Right renal pelvis (tissue), 4 donors: ENCODE measurements at places on chromosomes 11 and 22. TPM values are rescaled to one million over a fixed set of nuclear protein-coding genes. Genes with fewer than 3 reads are reported as not detected.
A peak's percentile ranks its signal among the peaks of the same experiment; 100 is the strongest.

- DNase-seq = no peak
Measured at GRCh38 chr11:86715611-86716010, 43.2 kb upstream of the ME3 start.

LINC01488 gene
- not detected for polyA plus RNA-seq

DNA sequence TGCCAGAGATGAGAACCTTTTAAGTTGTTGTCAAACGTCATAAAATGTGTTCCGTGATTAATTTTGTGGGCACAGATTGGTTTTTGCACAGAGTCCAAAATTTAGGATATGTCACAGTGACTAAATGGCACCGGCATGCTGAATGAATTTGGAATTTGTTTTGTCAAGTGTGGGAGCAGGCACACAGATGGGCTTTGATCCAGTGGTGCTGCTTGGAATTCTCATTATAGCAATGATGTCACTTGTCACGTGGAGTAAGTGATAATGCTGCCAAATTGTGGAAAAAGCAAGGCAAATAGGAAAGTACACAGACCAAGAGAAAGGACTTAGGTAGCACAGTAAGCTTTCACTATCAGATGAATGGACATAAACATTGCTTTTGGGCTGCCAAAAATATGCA is 8.0 kb upstream of the LIN7C start:
- no peak for DNase-seq

ZNF143 gene
- polyA plus RNA-seq = 26.3 TPM

DNA sequence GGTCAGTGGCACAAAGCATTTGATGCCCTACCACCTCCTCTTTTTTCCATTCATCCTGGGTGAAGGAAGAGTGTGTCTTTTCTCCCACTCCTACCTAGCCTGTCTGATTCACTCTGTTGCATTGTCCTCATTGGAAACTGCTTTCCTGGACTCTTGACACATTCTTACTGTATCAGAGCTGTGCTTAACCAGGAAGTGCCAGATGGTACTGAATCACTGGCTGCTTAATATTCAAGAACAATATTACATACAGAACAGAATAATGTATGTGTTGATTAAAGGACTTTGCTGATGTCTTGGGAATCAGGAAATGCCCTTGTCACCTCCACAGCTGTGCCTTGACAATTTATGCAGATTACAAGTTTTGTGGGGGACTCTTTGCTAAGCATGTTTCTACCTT is 44.4 kb downstream of the SVIP start:
- DNase-seq = no peak

DNA sequence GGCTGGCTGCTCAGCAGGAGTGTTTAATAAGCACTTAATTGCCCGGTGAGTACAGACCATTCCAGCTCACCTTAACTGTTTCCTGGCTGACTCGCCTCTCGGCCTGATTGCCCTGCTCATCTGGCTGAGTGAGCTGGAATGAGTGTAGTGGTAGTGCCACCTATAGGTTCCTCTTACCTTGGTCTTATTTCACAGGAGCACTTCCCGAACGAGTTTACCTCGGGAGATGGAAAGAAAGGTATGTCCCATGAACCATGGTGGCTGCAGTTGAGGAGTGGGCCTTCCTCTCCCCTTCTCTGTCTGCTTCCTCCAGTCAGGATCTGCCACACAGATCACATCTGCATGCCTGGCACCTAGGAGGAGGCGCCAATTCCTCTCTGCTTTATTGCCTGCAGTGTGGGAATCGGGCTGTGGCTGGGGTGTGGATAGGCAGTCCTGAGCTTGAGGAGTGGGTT is 26.7 kb downstream of the UPB1 start:
- DNase-seq = peak; percentile 32

DNA sequence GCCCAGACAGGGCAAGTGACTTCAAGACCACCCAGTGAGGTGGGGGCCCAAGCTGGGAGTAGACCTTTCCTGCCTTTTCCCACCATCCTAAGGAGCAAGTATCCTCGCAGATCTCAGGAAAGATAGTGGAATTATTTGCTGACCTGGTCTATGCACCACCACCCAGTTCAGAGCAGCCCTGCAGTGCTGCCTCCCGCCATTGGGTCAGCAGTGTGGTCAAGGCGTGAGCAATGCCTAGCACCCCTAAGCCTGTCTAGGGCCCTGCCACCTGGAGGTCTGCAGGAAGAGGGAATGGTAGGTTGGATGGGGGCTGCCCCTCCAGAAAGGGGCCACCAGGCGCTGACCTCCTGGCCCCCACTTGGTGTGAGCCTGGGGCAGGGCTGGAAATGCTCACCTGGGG is 6.5 kb downstream of the MTFP1 start:
- DNase-seq = no peak

CARD18 gene
- polyA plus RNA-seq = not detected

GRCh38 chr11:118339281-118339961 is 3.1 kb downstream of the CD3D start:
- no peak for DNase-seq

ESAM gene
- 78.8 TPM for polyA plus RNA-seq

ANGPTL5 gene
- not detected for polyA plus RNA-seq

- no peak for DNase-seq
Measured at GRCh38 chr11:134246678-134247077, 6.5 kb downstream of the THYN1 start.

DNA sequence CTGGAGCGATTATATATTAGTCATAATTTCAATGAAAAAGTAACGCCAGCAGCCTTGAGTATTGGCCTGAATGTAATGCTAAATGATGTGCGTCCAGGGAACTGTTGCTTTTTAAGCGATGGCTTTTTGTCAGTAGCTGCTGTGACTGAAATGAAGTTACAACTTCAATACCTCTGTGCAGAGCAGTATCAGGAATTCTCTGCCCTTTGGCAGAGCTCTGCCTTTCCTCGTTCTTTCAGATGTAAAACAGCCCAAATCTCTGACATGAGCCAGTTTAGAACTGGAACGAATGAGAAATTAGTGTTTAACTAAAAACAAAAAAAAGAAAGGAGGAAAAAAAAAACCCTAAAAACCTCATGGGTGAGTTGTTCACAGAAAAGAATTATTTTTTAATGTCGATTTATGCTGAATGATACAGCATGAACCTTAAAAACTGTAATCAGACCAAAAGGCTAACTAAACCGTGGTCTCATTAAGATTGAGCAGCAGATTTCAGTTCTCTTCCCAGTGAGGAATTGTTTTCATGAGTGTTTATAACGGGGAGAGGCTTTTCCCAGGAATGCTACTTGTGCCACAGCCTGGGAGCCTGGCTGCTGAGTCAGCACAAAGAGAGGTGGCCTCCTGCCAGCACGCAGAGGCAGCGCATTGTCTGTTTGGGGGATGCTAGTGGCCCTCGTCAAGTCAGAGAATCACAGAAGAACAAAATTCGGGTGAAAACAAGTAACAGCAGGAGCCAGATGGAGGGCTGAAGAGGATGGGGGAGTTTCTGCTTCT is 146.2 kb upstream of the RASSF10 start:
- DNase-seq = peak; percentile 62

APOL3 gene
- polyA plus RNA-seq = 17.9 TPM

GRCh38 chr11:68213135-68213515 is at the start of gene KMT5B:
TSS of gene KMT5B (minus strand) at chr11:68213296. CDS start at chr11:68190076, 23,220 bp downstream.
- peak; percentile 51 for DNase-seq

DNA sequence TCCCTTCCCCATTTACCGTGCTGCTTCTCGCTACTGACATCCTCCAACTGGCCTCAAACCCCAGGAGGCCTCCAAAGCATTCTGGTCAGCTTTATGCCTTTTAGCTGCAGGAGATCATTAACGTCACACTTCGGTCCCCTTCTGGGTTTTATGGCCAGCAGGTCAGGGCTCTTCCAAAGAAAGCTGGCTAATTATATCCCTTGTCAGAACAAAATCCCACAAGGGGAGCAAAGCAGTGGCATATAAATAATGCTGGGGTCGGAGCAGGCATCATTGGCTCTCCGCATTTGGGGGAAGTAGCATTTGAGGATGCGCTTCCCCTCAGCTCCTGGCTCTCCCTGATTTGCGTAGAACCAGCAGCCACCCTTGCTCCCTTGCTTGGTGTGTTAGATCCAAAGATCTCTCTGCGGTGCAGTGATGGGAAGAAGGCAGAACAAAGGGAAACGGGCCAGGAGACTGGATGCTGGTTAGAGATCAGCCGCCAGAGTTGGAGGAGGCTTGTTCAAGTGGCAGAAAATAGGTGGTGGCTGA is 117.4 kb downstream of the DBX1 start:
- no peak for DNase-seq

- no peak for DNase-seq
Measured at GRCh38 chr11:34238533-34238932, 119.3 kb downstream of the ABTB2 start.

KRTAP5-2 gene
- not detected for polyA plus RNA-seq

BLID gene
- not detected for polyA plus RNA-seq

NLRP14 gene
- polyA plus RNA-seq = 0.87 TPM

- DNase-seq = no peak
Measured at GRCh38 chr11:44702889-44703288, 23.9 kb upstream of the TSPAN18 start.

- no peak for DNase-seq
Measured at GRCh38 chr11:112185883-112186282, 10.6 kb downstream of the BCO2 start.

TMEM134 gene
- polyA plus RNA-seq = 43.8 TPM

- no peak for DNase-seq
Measured at GRCh38 chr11:38456371-38456770, 1858.3 kb upstream of the RAG2 start.

DNA sequence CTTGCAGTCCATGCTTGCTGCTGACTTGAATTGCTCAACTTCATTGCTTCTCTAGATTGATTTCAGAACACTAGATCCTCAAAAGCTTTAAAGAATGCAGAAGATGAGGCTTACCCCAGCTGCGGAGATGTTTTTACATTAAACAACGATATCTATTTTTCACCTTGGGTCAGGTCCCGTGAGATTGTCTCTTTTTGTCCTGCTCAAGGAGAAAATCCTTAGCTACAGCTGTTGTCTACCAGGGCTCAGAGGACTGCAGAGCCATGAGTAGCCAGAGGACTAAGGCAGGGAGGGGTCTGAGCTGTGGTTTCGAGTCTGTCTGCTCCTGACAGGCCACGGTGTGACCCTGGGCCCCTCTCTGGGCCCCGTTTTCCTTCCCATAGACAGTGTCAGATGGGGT is 51.4 kb downstream of the PKNOX2 start:
- DNase-seq = no peak

ENTHD1 gene
- not detected for polyA plus RNA-seq

LMO2 gene
- 36.4 TPM for polyA plus RNA-seq

DNA sequence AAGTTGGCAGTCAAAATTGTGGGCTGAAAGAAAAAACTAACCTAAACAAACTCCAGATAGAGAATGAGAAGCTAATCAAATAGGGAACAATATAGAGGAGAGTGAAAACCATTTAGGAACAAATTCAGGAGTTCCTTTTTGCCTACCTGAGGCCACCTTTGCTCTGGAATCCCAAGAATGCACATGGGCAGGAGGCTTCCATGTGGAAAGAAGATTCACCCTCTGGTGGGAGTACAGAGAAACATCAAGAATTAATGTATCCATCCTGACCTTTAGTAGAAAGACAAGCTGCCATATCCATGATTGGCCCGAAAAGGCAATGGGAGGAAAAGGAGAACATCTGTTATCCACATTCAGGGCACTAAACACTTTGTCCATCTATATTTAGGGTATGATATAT is 35.0 kb upstream of the MRGPRX1 start:
- DNase-seq = no peak

DNA sequence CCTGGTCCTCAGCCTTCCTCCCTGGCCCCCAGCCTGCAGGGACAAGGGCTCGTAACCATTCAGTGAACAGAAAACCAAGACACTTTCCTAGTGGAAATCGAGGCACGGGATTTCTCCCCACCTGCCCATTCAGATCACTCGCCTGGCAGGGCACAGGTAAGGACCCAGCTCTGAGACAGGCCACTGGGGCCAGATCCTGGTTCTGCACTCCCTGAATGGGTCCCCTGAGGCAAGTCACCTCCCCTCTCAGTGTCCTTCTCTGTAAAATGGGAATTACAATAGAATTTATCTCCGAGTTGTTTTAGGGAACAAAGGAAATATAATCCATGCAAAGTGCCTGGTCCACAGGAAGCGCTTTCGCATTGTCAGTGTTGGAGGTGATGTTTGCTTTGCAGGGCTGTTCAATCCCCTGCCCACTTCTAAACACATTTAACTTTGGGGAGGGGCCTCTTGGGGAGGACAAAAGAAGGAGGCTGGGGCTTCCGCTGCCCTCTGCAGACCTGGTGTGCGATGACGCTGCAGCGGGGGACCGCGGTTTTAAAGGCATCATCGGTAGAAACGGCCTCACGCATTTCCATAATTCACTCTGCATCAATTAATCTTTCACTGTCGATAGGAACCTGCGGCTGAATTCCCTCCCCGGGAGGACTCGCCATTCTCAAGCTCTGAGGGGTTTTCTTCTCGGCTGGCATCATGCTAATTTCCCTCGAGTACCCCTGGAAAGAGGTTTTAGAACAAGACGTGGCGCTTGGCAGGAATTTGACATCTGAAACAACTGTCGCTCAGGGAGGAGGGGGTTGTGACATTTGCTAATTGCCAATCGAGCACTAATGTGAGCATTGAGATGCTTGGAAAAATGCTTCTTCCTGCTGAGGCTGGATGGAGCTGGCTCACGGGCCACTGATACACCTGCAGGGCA is 70.4 kb upstream of the FGF3 start:
- no peak for DNase-seq

GRCh38 chr11:10387206-10388083 is 67.6 kb upstream of the AMPD3 start:
- peak; percentile 55 for DNase-seq
